ENCODE measurements at places on chromosomes 4 and X. TPM values are rescaled to one million over a fixed set of nuclear protein-coding genes. Genes with fewer than 3 reads are reported as not detected.

- no peaks in the 10 kb centered on the region for H3K36me3 ChIP-seq
- no peaks in the 10 kb centered on the region for H3K4me1 ChIP-seq
- peaks cover 9% of the 10 kb centered on the region for H3K27me3 ChIP-seq
- no peak overlapping the region for H3K4me3 ChIP-seq
- DNase-seq: no peak
These were observed 45.0 kb upstream of the SH3RF1 start for GRCh38 chr4:169315530-169316343.

DNA sequence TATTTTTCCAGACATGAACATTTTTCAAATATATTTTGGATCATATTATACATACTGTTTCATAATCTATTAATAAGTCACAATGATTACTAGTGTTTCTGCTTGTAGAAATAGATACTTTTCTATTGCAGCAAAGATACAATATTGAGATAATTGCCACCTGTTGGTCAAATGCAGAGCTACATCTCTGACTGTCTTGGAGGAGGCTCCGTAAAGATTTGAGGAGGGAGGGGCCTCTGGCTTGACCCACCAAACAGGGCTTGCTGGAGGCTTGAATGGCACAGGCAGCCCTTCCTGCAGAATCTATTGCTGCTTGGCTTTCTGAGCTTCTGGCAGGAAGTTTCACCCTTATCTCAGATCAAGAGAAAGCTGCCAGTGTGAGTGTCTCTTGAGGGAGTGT is 99.3 kb upstream of the ARMCX2 start:
- peak; percentile 17 for DNase-seq
- peaks cover 3% of the 10 kb centered on the region for H3K4me1 ChIP-seq
- peaks cover 5% of the 10 kb centered on the region for H3K27me3 ChIP-seq
- no peaks in the 10 kb centered on the region for H3K36me3 ChIP-seq
- H3K27ac ChIP-seq: no peak overlapping the region
- H3K4me3 ChIP-seq: no peak overlapping the region

DNA sequence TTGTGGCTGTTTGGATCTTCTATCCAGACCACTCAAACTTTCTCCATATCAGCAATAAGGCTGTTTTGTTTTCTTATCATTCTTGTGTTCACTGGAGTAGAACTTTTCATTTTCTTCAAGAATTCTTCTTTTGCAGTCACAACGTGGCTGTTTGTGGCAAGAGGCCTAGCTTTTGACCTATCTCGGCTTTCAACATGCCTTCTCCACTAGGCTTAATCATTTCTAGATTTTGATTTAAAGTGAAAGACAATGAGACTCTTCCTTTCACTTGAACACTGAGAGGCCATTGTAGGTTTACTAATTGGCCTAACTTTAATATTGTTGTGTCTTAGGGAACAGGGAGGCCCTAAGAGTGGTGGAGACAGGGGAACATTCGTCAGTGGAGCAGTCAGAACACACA is 19.1 kb downstream of the FGF2 start:
- H3K36me3 ChIP-seq: no peaks in the 10 kb centered on the region
- H3K27ac ChIP-seq: no peak overlapping the region
- H3K4me1 ChIP-seq: peaks cover 7% of the 10 kb centered on the region
- DNase-seq: no peak
- H3K27me3 ChIP-seq: peaks cover 18% of the 10 kb centered on the region
- no peak overlapping the region for H3K4me3 ChIP-seq

DNA sequence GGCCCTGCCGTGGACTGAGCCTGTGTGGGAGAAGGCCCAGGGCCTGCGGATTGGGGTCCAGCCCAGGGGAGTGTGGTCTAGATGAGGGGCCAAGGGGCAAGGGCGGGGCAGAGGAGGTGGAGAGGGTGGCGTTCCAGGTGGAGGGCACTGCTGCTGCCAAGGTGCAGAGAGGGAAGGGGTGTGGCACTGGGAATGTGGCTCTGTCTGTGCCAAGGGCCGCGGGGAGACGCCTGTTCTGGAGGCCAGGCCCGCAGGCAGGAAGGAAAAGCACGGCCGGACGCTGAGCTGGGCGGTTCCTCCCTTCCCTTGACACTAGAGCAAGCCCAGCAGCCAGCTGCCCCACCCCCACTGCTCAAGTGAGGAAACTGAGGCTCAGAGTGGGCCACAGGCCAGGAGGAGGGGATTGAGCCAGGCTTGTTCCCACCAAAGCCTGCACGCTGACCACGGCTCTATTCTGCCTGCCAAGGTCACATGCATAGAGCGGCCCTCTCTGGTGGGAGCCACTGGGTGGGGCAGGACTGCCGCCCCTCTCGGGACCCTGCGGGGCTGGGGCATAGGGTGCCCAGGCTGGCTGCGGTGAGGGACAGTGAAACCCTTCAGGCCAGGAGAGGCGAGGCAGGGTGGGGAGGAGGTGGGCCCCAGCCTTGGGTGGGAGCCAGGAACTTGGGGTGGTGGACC is 13.0 kb downstream of the SH3BP2 start:
- H3K36me3 ChIP-seq: peaks cover 3% of the 10 kb centered on the region
- DNase-seq: no peak
- H3K4me1 ChIP-seq: peaks cover 18% of the 10 kb centered on the region

GRCh38 chrX:12319003-12319519 is 180.8 kb downstream of the FRMPD4 start:
- H3K4me1 ChIP-seq: no peaks in the 10 kb centered on the region
- H3K27me3 ChIP-seq: no peaks in the 10 kb centered on the region
- H3K36me3 ChIP-seq: no peaks in the 10 kb centered on the region
- no peak overlapping the region for H3K27ac ChIP-seq

- no peaks in the 10 kb centered on the region for H3K4me1 ChIP-seq
- H3K27me3 ChIP-seq: peaks cover 2% of the 10 kb centered on the region
- no peak overlapping the region for H3K4me3 ChIP-seq
These were observed 25.7 kb downstream of the RNF128 start for GRCh38 chrX:106752101-106752678.

GRCh38 chr4:68572653-68573170 is 3.4 kb downstream of the UGT2B17 start:
- no peak overlapping the region for H3K4me3 ChIP-seq
- no peak for DNase-seq
- no peaks in the 10 kb centered on the region for H3K4me1 ChIP-seq
- no peak overlapping the region for H3K27ac ChIP-seq

DNA sequence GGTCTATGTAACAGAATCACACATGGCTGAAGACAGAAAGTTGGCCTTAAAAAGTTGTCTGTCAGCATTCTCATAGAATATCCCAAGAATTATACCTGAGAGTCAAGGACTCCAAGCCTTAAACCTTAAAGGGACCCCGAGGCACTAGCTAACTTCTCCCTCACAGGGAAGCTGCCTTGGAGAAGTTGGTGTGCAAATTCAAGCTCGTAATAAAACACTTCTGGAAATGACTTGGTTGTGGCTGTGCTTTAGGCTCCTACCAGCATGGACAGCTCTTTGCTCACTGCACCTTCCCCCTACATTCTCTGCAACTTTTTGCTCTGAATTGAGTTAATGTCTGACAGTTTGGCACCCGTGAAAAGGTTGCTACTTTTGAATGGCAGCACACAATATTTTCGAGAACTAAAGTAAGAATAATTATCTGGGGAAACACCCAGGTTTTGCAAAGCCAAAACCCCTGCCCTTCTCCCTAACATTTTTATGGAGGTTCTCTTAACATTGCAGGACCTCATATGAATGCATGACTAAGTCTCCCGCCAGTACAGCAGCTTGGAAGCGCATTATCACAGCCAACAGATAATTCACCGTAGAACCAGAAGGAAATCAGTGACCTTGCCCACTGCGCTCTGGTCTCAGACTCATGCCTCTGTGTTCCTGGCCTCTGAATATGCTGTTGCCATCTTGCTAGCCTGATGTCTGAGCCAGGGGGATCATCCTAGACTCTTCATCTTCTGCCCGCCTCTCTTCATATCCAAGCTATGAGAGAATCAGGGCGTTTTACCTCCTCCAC is 91.0 kb downstream of the MGST2 start:
- no peaks in the 10 kb centered on the region for H3K36me3 ChIP-seq
- peaks cover 12% of the 10 kb centered on the region for H3K27me3 ChIP-seq
- DNase-seq: no peak
- no peak overlapping the region for H3K4me3 ChIP-seq

GRCh38 chrX:149962859-149963757 is 24.8 kb upstream of the EOLA2 start:
- no peak overlapping the region for H3K27ac ChIP-seq
- H3K36me3 ChIP-seq: peaks cover 16% of the 10 kb centered on the region
- no peak overlapping the region for H3K4me3 ChIP-seq
- H3K27me3 ChIP-seq: no peaks in the 10 kb centered on the region

DNA sequence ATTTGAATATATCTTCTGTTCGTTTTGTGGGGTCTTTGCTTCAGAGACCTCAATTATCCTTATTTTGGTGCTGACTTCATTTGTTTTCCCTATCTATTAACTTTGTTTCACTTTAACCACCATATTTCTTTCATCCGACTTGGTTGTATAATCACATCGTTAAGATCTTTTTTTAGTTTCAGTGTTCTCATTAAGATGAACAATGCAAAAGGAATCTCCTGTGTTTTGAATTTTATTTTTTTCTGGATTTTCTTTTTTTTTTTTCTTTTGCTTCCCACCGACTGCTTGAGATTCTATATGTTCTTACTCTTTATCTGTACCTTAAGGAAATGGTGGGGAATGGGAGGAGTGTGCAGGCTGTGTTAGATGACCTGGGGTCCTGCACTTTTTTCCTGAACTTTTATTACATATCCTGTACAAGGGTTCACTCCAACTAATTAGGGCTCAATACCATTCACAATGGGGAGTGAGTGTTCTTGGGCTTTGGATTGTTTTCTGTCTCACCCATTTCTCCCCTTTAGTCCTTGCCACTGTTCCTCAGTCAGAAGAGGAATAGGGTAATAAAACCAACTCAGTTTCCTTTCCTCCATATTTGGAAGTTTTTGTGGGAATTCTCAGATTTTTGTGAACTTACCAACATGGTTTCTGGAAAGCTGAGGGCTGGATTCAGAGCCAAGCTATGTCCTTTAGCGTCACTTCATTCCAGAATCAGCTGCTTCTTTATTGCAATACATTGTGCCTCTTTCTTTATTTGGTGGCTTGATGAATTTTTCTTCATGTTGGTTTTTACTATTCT is 43.2 kb upstream of the BMPR1B start:
- H3K27me3 ChIP-seq: no peaks in the 10 kb centered on the region
- no peaks in the 10 kb centered on the region for H3K36me3 ChIP-seq
- no peak overlapping the region for H3K27ac ChIP-seq
- H3K4me3 ChIP-seq: no peak overlapping the region
- no peaks in the 10 kb centered on the region for H3K4me1 ChIP-seq

DNA sequence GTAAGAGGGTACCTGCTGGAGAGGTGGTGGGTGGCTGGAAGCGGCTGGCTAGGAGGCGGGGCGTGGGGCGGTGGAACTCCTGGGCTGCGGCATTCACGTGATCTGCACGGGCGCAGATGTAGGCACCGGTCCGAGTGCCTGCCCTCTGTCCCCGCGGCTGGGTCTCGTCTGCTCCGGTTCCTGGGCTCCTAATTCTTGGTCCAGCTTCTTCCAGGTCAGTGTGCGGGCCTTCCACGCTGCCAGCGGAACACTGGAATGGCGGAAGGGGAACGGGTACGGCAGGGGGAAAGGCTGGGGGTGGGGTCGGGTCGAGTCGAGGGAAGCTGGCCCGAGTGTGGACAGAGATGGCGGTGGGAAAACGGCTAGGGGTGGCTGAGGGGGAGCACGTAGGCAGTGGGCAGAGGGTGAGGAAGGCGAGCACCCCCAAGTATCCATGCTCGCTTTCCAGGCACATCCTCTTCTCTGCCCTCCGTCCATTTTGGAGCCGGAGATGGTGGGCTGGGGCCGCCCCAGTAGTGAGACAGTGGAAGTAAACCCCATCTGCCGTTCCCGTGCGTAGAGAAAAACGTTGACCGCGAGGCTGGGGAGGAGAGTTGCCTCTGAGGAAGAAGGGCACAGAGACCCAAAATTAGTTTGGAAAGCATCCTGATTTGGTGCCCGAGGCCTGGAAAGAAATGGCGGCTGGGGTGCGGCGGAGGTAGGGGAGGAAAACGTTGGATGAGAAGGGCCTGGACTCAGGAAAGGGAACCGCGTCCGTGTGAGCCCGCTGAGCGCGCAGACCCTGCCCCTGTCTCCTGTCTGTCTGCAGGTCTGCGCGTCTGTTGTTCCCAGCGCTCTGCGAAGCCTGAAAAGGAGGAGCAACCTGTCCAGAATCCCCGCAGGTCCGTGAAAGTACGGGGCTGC is at the start of gene TCEAL4:
TSS of gene TCEAL4 (plus strand) at position 105 of the 903 bp plus-strand sequence. CDS start 1,161 bp downstream, outside the sequence.
- peak within 1 kb of the TSS; percentile 73 for H3K4me3 ChIP-seq
- no peak within 1 kb of the TSS for H3K27ac ChIP-seq
- peaks cover 7% of the 10 kb centered on the region for H3K4me1 ChIP-seq

DNA sequence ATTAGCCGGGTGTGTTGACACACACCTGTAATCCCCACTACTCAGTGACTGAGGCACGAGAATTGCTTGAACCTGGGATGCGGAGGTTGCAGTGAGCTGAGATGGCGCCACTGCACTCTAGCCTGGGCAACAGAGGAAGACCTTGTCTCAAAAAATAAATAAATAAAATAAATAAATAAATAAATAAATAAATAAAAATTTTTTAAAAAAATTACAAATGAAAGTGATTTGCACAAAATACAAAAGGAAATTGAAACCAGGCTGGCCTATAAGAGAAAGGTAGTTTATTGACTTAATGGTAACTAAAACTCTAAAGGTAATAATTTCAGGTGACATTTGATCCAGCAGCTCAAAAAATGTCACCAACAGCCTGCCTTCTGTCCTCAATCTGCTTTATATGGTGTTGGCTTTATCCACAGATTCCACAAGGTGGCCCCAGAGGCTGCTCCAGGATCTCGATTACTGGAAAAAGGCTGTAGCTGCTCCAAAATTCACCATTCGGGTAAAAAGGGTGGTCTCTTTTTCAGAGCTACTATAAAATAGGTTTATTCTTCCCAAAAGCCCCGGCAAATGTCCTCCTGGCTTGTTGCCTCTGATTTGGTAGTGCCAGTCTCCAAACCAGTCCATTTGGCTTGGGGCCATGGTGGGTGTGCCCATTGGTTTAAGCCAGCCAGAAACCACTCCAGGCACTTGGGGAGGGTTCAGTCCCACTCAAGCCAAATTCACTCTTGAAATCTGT is 61.4 kb upstream of the TRIM2 start:
- no peak overlapping the region for H3K4me3 ChIP-seq
- no peaks in the 10 kb centered on the region for H3K36me3 ChIP-seq
- DNase-seq: peak; percentile 51
- no peak overlapping the region for H3K27ac ChIP-seq
- no peaks in the 10 kb centered on the region for H3K4me1 ChIP-seq

GRCh38 chr4:90543419-90544170 is 416.4 kb downstream of the CCSER1 start:
- no peak overlapping the region for H3K4me3 ChIP-seq
- peaks cover 9% of the 10 kb centered on the region for H3K4me1 ChIP-seq
- H3K27me3 ChIP-seq: no peaks in the 10 kb centered on the region
- DNase-seq: no peak
- H3K27ac ChIP-seq: no peak overlapping the region

TCP11X2 gene
- total RNA-seq: not detected

GPAT3 gene
- 27.7 TPM for total RNA-seq

IL3RA gene
- 35.2 TPM for total RNA-seq

NPY2R gene
- total RNA-seq: not detected

AR gene
- total RNA-seq: 0.45 TPM

BEX5 gene
- 5.2 TPM for total RNA-seq

GPC3 gene
- 0.13 TPM for total RNA-seq

FRG2 gene
- total RNA-seq: not detected

UBA1 gene
- total RNA-seq: 180 TPM

PCDH18 gene
- total RNA-seq: 0.38 TPM

CYLC1 gene
- total RNA-seq: not detected
